SJSA1 (cell line): ENCODE measurements at places on chromosomes 5 and 9. TPM values are rescaled to one million over a fixed set of nuclear protein-coding genes. Genes with fewer than 3 reads are reported as not detected.

Gene PRR16
- 10.3 and 16.0 TPM in 2 replicates for total RNA-seq

Gene ACSL6
- total RNA-seq = 0.03 TPM in 1 of 2 replicates, not detected in the other

Gene PRDM9
- not detected in 2 replicates for total RNA-seq

Gene TRIM7
- 28.0 and 45.2 TPM in 2 replicates for total RNA-seq

Gene RNF14
- total RNA-seq = 134 and 152 TPM in 2 replicates

Gene TMOD1
- total RNA-seq = not detected in 2 replicates

Gene SIT1
- total RNA-seq = not detected in 2 replicates

Gene IL4
- total RNA-seq = not detected in 2 replicates

Gene OTULINL
- 0.58 and 1.4 TPM in 2 replicates for total RNA-seq

Gene SPINK4
- total RNA-seq = not detected in 2 replicates

Gene SPATA31C1
- total RNA-seq = not detected in 2 replicates

Gene FOXD4L6
- not detected in 2 replicates for total RNA-seq

Gene PRR7
- total RNA-seq = 7.4 and 12.6 TPM in 2 replicates

Gene IL9
- not detected in 2 replicates for total RNA-seq

Gene CTXN3
- not detected in 2 replicates for total RNA-seq

Gene N4BP3
- 0.79 and 1.8 TPM in 2 replicates for total RNA-seq

Gene AFF4
- total RNA-seq = 31.6 and 55.6 TPM in 2 replicates

Gene STC2
- total RNA-seq = 12.6 and 43.4 TPM in 2 replicates

Gene ABITRAM
- 2.3 and 6.9 TPM in 2 replicates for total RNA-seq

Gene RAD23B
- total RNA-seq = 69.2 and 81.2 TPM in 2 replicates

Gene FOXD4L5
- not detected in 2 replicates for total RNA-seq

Gene EIF4E1B
- total RNA-seq = not detected in 2 replicates
